NCI-H1092 treated with DMSO at 0.1 percent for 48 hours (cell line): ENCODE measurements at places on chromosomes 3 and 15.

- no peak for DNase-seq
Observed at GRCh38 chr3:72277710-72278109, 492.8 kb upstream of the PROK2 start.

DNA sequence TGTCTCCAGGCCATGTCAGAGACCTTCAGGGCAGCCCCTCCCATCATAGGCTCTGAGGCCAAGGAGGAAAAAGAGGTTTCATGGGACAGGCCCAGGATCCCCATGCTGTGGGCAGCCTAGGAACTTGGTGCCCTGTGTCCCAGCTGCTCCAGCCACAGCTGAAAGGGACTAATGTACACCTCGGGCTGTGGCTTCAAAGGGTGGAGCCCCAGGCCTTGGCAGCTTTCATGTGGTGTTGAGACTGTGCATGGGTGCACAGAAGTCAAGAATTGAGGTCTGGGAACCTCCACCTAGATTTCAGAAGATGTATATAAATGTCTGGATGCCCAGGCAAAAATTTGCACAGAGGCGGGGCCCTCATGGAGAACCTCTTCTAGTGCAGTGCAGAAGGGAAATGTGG, 6.6 kb upstream of the SSR3 start:
- no peak for DNase-seq

DNA sequence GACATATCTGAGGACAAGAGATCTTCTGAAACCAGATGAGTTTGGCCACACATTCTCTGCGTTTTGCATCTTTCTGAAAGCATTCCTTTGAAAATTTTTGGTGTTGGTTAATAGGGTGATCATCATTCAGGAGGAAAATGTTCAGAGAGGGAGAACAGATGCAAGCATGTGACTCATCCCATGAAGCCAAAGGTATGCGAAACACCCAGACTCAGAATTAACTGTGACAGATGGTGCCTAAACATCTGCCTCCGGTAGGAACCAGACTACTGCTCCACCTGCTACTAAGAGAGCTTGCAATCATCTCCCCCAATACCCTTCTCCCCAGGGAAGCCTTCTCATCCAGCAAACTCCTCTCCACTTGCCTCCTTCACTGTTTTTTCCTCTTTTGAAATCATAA, 46.2 kb downstream of the TRIM69 start:
- DNase-seq: no peak

DNA sequence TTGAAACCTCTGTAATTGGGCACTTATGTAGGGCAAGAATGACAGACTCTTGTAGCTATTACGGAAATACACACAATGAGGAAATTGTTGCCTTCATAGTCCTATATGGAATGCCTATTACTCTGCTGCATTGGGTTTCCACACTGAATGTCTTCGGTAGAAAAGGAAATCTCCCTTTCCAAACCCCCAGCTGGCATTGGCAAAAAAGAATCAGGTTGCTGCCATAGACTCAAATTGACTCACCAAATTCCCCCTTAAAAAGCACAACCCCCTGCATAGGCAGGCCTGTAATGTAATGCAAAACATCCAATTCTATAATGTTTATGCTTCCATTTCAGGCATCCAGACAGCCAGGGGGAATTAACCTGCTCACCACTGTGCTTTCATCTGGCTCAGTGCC, 44.8 kb upstream of the NTRK3 start:
- DNase-seq: no peak

DNA sequence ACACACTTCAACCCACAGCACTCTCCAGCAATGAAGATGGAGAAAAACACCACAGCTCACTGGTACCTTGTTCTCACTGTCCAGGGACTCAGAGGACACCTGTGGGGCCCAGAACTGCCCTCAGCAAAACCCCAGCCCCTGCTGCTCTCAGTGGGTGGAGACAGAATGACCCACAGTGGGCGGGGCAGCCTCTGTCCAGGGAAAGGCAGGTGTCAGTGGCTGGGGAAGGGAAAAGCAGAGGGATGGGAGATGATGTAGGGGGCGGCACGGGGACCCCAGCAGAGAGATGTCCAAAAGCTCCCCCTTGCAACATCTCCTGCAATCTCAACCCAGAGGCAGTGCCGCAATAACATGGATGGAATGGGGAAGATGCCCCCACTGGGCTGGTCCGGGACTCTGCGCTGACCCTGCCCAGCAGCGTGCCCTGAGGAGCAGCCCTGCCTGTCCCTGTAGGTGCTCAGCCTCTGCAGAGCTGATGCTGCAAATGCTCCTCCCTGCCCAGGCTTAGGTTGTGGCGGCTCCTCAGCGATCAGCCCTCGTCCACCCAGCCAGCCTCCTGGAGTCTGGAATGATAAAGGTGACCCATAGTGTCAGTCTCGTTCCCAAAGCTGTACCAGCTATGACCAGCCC, 193.9 kb downstream of the XXYLT1 start:
- no peak for DNase-seq

DNA sequence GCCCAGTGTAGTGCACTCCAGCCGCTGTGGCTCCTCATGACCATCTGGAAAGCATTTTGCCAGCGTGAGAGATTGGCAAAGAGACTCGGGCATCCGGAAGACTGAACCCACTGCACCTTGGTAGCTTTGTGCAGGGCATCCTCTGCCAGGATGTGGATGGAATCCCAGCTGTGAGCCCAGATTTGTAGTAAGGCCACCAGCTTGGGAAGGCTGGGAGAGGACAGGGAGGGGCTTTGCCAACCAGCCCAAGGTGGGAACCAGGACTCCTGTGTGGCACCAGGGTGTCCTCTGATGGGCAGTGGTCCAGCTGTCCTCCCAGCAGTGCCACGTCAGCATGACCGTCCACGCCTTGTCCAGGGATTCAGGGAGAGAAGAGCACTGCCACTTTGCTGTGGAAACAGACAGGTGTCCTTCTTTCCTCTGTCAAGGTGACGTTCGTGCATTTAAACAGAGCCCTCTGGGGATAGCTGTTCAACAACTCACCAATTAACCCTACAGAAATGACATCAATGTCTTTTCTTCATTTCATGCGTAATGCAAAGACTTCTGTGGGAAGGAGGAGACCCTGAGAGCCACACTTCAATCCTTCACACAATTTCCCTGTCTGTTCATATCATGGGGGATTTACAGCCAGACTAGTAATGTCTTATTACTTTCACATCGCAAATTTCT, 19.1 kb downstream of the KLF15 start:
- DNase-seq: no peak

- no peak for DNase-seq
Observed at GRCh38 chr3:101896083-101896757, 46.9 kb downstream of the NFKBIZ start.

GRCh38 chr3:128432971-128433836, 33.5 kb downstream of the DNAJB8 start:
- peak; percentile 18 for DNase-seq
